NCI-H510A (cell line): ENCODE measurements at places on chromosomes 5 and 9.

DNA sequence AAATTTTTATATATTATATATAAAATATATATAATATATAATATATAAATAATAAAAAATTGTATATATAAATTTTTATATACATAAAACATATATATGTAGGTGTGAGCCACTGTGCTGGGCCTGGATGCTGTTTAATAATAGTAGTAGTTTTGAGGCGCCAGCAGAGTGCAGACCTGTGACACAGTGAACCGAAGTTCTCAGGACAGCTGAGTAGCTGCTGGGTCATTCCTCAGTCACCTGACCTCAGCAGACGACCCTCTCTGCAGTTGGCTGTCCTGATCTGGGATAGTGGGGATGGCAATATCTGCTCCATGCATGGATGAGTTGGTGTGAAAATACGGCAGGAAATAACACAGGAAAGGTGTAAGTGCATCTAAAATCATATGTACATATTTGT, 3.3 kb upstream of the SNX18 start:
- DNase-seq = no peak

DNA sequence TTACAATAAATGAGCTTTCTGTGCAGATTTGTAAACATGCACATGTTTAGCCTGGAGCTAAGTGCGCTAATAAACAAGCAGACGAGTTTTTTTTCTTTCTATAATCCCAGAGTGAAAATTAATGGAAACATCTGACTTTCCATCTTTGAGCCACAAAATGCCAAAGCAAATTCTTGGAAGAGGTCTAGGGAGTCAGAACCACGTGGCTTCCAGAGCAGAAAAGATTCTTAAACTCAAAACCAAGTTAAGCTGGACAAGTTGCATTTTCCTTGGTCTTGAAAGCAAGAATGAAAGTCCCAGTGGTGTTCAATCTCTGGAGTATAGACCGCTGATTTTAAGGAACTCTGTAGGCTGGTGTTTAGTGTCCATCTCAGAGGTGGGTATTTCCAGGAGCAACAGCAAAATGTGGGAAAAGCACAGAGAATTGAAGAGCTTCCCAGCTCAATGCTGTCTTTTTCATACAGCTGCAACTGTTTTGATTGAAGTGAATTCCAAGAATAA, 71.4 kb downstream of the MYO10 start:
- DNase-seq = no peak

DNA sequence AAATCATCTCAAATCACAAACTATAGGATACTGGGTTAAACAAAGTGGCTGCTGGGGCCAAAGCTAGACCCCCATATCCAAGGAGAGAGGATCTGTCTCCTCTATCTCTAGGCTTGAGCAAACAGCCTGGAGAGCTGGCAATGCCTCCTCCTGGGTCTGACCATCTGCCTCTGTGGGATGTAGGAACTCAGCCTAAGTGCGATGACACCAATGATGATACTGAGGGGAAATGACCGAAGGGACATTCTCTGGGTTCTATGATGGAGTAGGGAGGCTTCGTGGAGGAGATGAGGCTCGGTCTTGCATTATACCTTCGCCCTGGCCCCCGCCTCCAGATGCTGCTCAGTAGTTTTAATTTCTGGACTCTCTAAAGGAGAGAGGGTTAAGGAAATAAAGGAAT, 9.3 kb upstream of the SPATA24 start:
- no peak for DNase-seq

GRCh38 chr5:149267241-149267973, 4.3 kb upstream of the AFAP1L1 start:
- no peak for DNase-seq

DNA sequence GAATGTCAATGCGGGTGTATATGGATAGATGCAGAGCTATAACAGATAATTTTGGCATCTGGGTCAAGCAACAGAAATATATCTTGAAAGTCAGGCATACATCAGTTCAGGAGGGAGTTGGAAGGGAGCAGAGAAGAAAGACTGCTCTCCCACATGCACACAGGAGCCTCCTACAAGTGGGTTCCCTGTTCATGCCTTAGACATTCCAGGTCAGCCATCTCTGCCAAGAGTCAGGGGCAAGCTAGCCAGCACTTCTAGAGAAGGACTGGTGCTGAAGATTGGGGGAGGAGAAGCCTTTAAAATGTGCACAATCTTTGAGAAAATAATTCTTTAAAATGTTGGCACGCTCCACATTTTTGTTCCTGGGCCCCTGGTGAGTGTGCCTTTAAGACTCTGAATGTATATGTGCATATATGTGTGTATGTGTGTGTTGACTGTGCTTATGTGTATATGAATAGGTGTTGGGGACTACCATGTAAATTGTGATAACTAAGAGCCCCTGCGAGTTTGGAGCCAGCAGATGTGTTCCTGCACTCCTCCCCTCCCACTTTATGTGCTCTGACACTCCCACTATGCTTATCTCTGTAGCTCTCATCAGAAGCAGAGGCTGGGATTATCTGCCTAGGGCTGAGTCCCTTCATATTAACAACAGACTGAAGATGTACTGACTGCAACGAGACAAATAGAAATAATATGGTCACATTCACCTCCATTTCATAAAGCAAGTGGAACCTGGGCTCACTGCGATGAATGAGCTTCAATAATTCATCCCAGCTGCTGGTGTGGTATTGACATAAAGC, 21.5 kb upstream of the DELE1 start:
- DNase-seq = no peak

- no peak for DNase-seq
These were observed 61.1 kb downstream of the FRMD3 start for GRCh38 chr9:83477120-83477519.

GRCh38 chr5:2695200-2695891, 56.1 kb downstream of the IRX2 start:
- no peak for DNase-seq

- DNase-seq = no peak
These were observed 58.2 kb downstream of the ZFAND5 start for GRCh38 chr9:72306761-72307160.

DNA sequence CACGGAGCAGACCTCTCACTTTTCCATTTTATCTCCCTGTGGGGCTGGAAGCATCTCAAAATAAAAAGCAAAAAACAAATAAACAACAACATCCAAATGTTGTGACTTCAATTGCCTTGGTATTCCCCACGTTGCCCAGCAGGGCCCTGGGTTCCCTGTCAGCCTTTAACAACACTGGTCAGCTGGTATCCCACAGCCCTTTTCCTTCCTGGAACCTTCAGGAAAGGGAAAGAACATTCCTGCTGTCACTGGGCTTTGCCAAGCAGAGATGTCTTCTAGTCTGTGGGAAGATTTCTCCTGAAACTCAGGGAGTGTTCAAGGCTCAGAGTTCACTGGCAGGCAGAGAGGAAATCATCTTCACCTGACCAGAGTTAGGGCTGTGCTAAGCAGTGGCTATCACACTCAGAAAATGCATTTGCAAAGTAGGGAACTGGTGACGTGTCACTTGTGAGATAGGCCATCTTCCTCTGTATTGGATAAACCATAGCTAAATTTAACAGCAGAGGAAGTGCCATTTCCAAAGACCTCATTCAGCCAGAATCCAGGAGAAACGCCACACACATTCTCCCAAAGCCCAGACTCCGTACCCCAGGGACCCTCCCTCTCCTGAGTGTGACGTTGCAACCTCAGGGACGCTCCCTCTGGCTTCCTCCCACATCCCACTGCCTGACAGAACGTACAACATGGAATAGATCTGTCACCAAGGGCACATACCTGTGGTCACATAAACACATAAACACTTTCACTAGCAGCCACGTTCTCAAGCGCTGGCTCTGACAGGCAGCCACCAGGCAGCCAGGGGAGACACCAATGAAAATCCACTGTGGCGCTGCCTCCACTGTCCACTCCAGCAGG, 274.0 kb upstream of the DAPK1 start:
- no peak for DNase-seq

DNA sequence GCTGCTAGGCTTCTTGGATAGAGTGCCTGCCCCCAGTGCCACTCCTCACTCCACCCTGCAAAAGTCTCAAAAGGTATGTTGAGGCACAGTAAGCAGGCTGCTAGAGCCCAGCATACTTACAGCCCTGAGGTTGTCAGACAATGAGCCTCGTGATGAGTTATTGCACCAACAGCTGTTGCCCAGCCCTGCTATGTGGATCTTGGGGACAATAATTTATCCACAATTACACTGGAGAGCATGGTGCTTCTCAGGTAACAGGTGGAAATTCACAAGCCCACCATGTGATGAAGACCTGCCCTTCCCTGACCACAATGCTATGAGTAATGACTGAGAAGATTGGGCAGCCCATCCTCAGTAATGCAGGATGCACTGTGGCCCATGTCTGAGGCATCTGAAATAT, 36.5 kb downstream of the KCNIP1 start:
- DNase-seq = no peak

DNA sequence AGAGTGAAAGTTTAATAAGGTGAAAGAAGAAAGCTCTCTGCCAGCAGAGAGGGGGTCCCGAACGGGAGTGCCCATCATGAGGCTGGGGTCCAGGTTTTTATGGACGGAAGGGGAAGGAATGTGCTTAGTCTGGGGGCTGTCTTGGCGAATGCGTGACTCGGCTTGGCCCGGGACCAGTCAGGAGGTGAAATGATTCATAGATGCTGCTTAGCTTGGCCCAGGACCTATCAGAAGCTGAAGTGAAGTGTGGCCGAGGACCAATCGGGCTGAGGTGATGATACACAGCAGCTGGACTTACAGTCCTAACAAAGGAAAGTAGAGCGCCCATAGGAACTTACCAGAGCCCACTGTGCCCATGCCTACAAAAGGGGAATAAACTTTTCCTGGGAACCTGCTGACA, 3.9 kb upstream of the FKTN start:
- DNase-seq = no peak

- no peak for DNase-seq
These were observed 20.2 kb downstream of the RECK start for GRCh38 chr9:36056896-36057295.

DNA sequence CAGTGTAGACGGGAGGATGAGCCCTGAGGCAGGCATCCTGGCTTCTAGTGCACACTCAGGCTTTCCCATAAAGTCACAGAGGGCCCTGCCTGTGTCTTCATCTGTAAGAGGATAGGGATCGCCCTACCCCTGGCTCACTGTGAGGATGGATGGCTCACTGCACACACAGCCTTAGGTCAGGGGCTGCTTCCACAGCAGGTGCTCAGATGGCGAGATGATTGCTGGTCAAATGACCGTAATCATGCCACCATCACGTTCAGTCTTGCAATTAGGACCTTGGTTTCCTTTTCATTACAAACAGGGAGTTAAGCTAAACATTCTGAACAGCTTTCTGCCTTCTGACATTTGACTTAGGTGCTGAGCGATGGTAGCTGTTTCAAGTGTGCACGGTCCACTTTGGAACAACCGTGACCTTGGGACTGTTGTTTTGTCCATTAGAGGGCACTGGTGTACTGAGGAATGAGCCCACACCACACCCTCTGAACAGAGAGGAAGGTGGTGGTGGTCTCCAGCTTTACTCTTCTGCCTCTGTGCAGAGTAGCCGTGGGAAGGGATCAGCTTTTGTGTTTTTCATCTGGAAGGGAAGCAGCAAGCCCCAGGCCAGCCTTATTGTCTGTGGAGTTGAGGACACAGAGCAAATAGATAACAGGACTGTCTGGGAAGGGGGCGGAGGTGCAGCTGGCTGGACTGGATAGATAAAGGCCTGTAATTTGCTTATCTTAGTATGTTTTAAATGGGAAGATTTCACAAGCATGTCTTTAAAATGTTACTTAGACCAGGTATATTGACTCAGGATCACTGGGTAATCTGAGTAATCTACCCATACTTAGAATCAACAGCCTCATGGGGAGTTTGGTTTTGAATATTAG, 183.1 kb downstream of the TRIO start:
- DNase-seq = no peak

DNA sequence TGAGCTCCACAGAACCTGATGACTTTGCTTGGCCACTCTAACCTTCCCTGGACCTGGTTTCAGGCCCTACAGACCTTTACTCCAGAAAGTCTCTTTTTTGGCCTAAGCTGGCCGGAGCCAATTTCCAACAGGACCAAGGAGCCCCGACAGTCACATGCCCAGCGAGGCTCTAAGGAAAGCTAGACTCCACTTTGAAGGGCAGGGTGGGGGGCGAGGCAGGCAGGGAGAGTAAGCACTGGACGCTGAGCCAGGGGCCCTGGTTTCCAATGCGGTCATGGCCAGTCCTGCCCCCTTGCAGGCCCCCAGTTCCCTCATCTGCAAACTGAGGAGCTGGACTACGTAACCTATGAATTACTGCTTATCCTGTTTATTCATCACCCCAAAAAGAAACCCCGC, 65.2 kb downstream of the ADAMTS2 start:
- no peak for DNase-seq

DNA sequence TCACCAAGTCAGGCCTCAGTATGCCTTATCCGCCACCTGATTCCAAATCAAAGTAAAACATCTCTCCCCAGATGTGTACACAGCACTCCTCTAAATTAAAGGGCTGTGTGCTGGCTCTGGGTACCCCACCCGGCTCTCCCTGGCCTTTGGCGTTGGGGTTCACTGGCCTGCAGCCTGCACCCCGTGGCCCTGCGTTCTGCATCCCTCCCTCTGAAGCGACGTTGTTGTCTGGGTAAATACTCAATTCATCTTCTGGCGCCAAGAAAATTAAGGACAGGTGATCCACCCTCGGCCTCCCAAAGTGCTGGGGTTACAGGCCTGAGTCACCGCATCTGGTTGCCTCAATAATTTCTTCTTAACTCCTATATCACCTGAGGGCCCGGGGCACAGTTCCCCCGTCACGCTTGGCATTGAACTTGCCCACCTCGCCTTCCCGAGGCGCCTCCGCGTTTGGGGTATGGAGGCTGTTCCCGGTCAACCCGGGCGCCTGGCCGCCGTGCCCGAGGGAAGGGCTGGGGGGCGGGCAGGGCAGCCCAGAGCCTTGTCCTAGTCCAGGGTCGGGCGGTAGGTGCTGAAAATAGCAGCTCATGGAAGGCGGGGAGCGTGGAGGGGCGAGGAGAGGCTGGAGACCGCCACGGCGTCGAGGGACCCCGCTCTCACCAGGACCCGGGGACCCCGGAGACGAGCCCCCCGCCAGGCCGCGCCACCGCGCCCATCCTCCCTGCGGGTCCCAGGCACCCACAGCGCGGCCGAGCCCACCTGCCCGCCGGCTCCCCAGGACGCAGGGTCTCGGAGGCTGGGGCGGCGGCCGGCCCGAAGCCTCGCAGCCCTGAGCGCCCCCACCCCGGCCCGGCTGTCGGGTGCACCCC, 531 bp downstream of the ABO start:
- no peak for DNase-seq

DNA sequence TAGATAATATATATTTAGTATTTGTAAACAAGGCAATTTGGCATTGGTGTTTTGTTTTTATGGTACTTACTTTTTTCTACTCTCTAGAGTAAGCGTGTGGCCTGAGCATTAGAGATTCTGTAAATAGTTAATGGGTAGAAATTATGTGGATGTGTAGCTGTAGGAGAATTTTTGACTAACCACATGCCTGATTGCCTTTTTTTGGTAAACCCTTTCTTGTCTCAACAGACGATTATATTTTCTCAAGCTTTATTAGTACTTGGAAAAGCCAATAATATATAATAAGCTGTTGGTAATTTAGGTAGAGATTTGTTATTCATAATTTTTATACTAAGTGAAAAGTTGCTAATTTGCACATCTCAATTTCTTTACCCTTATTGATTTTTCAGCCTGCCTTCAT, 76.8 kb downstream of the FCHO2 start:
- DNase-seq = no peak

- DNase-seq = no peak
These were observed 21.2 kb upstream of the SARDH start for GRCh38 chr9:133759146-133759900.

GRCh38 chr5:132076983-132077382, 3.4 kb downstream of the CSF2 start:
- DNase-seq = no peak
